ENCODE measurements at places on chromosomes 6 and 20.

GRCh38 chr6:53982366-53983050 is 128.7 kb upstream of the MLIP start:
- no peak for DNase-seq

DNA sequence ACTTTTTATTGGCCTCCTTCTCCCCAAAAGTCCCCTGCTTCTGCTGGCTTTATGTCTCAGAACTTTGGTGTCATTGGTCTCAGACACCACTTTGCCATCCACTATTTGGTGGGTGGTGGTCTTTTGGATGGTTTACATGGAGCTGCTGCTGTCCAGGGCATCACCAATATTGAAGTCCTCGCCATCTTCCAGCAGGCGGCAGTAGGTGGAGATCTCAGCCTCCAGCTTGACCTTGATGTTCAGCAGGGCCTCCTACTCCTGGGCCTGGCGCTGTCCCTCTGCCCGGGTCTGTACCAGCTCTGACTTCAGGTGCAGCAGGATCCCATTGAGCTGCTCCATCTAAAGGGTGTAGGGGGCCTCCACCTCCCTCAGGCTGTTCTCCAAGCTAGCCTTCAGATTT is 148.4 kb upstream of the FOXA2 start:
- no peak for DNase-seq

- DNase-seq: no peak
These were observed 406.3 kb downstream of the PREX1 start for GRCh38 chr20:48421547-48421946.

- DNase-seq: no peak
These were observed 15.0 kb downstream of the RBM39 start for GRCh38 chr20:35726842-35727711.

- DNase-seq: no peak
These were observed 593 bp upstream of the COL9A3 start for GRCh38 chr20:62816031-62816883.

DNA sequence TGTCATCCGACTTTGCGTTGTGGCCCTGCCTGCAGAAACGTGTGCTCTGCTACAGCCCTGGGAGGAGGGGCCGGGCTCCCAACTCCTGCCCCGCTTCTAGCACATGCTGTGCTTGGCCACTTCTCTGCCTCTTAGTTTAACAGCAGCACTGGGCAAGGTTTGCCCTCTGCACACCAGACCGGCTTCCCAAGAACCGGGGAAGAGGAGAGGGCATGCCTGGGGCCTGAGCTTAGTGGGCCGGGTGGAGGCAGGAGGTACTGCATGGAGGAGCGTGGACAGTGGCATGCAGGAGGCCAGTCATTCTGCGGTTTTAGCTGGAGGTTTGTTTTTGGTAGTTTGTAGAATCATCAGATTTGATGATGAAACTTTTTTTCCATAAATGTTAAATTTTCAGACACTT is 45.5 kb downstream of the CEP43 start:
- DNase-seq: no peak

- no peak for DNase-seq
These were observed 23.0 kb downstream of the ENTPD6 start for GRCh38 chr20:25218492-25218891.

DNA sequence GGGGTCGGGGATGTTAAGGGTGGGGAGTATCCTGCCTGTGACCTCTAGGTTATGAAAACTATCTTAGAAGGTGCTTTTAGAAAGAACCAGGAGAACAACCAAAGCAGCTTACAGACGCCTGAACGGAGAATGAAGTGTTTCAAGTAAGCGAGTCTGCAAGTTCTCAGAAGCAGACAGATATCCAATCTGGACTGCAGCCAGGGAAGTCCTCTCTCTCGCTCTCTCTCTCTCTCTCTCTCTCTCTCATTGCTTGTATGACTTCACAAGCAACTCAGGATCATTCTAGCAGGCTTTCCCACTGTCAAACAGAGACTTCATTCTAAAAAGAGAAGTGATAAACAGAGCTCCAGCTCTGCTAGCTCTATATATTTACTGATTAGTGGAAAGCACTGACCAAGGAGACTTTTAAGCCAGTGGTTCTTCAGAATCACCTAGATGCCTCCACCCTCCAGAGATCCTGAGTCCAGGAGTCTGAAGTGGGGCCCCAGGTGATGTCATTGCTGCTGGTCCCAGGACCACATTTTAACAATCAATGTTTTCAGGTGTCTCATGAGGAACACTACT is 6.0 kb downstream of the TCF21 start:
- no peak for DNase-seq

DNA sequence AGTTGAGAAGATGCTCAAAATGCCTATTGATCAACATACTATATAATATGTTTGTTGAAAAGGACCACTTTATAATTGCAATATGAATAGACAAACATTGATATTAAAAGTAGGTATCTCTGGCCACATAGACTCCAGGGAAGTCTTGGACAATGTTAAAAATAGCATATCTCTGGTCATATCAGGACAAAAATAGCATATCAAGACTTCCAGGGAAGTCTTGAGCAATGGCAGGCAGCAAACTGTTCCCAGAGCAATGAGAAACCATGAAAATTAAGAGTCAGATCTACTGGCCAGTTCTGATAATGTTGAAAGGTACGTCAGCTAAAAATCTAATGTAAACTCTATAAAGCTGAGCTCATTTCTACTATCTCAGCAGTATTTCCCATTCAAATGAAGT is 1130.3 kb upstream of the CITED2 start:
- no peak for DNase-seq

DNA sequence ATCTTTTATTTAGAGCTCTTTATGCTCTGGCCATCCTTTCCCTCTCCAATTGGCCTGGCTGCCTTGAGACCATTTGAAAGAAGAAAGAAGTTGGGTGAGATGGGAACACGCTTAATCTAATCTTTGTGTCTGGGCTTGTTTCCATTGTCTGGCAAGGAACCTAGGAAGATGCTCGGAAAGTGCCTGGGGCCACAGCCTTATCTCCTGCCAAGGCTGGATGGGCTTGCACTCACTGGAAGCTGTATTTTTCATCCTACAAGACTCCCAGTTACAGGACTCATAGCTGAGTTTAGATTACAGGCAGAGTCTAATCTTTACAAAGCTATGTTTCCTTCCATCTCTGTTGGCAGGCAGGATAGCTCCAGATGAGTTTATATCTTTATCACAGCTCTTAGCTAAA is 33.1 kb upstream of the CDYL start:
- DNase-seq: no peak

DNA sequence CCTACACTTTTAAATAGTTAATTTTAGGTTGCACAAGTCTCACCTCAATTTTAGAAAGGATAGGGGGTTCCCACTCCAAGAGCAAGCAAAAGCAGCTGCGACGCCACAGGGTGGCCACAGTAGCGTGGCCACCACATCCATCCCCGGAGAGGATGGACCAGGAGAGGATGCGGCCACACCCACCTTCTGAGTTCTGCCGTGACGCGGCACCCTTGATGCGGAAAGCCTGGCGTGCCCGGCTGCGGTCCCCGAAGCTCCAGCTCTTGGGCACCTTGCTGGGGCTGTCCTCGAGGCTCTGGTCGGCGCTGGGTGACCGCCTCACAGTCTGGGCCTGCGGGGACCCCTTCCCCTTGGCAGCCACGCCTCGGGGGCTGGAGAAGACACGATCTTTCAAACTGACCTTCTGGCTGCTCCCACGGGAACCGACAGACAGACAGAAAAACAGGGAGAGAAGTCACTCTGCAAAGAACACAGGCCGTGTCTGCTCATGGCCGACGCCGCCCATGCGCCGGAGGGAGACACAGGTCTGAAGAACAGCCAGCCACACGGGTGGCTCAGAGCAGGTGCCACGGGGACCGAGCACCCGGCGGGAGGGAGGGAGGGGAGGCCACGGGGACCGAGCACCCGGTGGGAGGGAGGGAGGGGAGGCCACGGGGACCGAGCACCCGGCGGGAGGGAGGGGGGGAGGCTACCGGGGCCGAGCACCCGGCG is 53.7 kb upstream of the CHRNA4 start:
- DNase-seq: no peak

- no peak for DNase-seq
These were observed 2.4 kb downstream of the SYNE1 start for GRCh38 chr6:152634773-152635172.

GRCh38 chr20:10304471-10305046 is 85.9 kb downstream of the SNAP25 start:
- DNase-seq: no peak

- DNase-seq: no peak
These were observed 23.1 kb downstream of the FBXL4 start for GRCh38 chr6:98924647-98925046.

DNA sequence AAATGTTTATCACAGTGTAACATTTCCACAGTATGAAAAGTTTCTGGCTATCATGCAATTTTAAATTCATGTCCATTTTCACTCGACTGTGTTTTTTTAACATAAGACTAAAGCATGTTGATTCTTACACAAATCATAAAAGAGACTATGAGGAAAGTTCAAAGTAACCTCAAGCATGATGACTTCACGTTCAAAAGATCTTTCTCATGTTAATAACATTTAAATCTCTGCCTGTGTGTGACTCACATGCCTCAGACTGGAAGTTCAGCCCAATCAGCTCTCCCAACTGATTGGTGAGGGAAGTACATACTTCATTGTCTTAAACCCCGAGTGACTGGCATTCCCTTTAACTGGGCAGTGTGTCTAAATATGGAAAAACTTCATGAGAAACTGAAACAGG is 37.4 kb downstream of the ATXN1 start:
- no peak for DNase-seq

DNA sequence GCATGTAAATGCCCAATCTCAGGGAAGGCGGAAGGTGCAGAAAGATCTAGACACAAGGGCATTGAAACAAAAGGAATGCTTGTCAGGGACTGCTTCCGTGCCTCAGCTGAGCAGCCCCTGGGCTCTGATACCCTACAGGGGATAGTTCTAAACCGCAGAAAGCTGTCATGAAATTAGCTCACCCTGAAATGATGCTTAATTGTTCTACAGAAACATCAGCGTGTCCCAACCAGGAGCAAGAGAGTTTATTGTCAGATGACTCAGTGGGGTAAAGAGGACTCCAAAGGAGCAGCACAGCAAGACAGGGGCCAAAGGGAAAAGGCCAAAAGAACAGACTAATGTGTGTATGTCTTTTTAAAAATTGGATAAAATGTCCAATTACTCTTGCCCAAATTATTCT is 258.4 kb upstream of the JARID2 start:
- DNase-seq: no peak

- DNase-seq: peak; percentile 58
These were observed 466.9 kb upstream of the NRSN1 start for GRCh38 chr6:23659125-23659524.

DNA sequence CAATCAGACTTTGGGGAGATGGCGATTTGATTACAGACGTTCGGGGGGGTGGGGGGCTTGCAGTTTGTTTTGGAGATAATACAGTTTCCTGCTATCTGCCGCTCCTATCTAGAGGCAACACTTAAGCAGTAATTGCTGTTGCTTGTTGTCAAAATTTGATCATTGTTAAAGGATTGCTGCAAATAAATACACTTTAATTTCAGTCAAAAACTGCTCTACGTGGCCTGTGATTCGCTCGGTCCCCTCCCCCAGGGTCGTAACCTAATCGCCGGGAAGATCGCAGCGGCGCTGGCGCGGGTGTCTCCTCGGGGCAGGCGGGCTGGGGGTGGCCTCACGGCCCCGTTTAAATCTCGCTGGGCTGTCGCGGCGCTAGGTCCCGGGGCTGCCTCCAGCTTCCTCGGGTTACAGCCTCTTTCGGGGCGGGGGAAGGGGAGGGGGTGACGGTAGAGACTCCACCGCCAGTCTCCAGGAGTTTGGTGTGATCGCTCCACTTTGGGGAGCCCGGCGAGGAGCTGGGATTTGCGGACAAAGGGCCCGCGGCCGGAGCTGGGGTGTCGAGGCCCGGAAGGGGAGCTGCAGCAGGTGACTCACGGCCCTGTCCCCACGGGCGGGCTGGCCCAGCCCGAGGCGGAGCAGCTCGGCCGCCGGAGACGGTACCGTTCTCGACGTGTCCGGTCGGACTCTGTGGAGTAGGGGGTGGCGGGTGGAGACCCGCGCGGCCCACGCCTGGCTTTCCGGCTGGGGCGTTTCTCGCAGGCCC is 4.2 kb downstream of the FOXC1 start:
- no peak for DNase-seq

DNA sequence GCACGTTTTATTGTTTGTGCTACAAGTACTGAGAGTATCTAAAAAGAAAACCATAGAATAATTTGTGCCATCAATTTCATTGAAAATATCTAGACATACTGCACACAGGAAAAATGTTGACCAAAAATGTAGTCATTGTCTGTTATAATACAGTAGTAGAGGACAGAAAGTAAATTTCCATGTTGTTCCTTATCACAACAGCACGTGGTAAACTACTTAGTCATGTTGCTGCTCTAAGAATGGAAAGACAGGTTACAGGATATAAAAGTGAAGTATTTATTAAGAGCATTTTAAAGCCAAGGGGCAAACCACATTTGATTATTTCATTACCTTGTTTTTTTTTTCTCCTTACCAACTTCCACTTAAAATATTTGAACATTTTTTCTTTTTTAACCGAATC is 89.0 kb upstream of the CEP85L start:
- no peak for DNase-seq

DNA sequence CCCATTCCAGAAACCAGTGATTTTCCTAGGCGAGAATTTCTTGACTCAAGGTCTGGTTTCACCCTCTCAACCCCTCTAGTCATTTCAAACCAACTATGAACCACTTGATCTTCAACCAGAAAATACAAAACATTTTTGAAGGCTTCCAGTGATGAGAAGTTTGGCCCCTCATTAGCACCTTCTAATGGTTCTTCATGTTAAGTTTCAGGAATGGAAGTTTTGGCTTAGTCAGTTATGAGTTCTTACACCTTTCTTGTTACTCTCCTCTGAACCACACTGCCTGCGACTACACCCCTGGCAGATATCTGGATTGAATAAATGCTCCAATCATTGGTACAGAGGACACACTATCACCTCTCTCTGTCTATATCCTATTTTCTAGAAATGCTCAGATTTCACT is 67.2 kb downstream of the GJA10 start:
- DNase-seq: no peak

GRCh38 chr6:137791281-137792159 is 75.5 kb upstream of the TNFAIP3 start:
- DNase-seq: no peak

DNA sequence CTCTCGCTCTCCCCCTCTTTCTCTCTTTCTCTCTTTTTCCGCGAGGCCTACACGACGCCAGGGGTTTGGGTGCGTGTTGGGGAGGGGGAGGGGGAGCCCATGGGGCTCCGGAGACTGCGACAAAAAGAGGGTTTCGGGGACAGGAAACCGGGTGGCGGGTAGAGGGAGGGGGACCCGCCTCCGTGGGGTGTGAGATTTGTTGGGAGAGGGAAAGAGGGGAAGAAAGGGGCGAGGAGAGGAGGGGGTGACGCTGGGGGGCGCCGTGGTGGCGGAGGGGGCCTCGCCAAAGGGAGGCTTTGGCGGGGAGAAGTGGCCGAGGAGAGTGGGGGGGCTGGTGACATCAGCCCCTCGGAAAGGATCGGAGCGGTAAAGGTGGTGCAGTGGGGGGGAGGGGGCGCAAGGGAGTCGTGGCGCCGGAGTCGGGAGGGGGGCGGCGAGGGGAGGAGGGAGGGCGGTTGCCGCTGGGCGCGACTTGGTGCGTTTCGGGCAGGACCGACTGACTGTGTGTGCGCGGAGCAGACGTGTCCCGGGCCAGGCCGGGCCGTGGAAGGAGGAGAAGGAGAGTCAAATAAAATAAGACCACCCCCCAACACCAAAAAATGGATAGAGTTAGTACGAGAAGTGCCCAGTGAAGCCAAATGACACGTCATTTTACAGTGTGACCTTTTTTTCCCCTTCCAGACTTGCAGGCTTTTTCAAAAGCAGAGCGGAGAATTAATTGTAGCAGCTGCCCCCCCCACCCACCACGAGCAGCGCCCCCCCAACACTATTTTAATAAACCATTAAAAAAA is 39.8 kb downstream of the GNAS start:
- DNase-seq: peak; percentile 52

GRCh38 chr6:121686611-121687023 is 251.2 kb downstream of the GJA1 start:
- DNase-seq: no peak

- DNase-seq: no peak
These were observed 23.0 kb downstream of the ELOVL5 start for GRCh38 chr6:53325785-53326184.
